Right forelimb (tissue), 1 donor: ENCODE measurements at places on chromosomes 1 and 21.

DNA sequence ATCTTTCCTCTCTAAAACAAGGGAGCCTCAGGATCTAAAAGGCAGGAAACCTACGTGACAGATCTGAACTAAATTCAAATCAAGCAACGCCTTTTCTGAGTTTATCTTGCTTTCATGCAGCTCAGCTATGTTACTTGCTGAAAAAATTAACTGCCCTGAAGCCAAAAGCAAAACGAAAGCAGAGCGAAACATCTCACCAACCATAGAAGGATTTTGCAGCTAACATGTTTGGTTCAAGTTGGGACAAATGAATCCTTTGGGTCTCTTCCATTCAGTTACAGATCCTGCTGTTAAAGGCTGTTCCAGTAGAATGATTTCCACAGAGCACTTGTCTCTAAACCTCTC, 482 bp downstream of the SLC2A5 start:
- DNase-seq: no peak

DNA sequence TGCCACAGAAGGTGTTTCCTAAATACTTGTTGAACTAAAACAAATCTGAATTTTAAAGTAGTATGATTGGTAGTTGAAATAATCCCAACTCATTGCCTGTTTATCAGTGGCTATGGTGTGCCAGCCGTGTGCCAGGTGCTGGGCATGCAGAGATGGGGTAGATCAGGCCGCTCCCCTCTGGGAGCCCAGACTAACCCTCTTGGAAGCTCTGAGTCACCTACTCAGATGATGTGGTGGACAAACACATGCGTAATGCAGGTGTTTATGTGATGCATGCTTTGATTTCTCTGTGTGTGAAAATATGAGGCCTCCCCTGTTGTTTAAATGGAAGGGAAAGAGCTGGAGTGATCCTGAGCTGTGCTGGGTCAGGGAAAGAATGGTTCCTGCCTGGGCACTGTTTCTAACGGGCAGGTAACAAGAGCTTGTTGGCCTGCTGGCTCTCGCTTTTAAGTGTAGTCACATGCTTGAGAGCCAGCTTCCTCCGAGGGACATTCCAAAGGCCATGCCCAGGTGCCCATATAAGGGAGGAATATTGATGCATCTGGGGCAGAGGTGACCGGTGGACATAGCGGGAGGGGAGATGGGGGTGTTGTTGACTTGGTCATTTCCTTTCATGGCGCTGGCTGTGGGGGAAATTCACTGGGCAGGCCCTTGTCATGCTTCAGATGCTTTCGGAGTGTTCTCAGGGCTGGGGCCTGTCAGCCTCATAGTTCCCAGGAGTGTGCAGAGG, 10.2 kb downstream of the MFN2 start:
- no peak for DNase-seq

GRCh38 chr1:17731460-17731859, 23.7 kb upstream of the ACTL8 start:
- DNase-seq: no peak

GRCh38 chr1:191371626-191372025, 786.6 kb upstream of the RGS18 start:
- DNase-seq: no peak

GRCh38 chr1:20057886-20058420, 12.0 kb upstream of the PLA2G5 start:
- DNase-seq: no peak

DNA sequence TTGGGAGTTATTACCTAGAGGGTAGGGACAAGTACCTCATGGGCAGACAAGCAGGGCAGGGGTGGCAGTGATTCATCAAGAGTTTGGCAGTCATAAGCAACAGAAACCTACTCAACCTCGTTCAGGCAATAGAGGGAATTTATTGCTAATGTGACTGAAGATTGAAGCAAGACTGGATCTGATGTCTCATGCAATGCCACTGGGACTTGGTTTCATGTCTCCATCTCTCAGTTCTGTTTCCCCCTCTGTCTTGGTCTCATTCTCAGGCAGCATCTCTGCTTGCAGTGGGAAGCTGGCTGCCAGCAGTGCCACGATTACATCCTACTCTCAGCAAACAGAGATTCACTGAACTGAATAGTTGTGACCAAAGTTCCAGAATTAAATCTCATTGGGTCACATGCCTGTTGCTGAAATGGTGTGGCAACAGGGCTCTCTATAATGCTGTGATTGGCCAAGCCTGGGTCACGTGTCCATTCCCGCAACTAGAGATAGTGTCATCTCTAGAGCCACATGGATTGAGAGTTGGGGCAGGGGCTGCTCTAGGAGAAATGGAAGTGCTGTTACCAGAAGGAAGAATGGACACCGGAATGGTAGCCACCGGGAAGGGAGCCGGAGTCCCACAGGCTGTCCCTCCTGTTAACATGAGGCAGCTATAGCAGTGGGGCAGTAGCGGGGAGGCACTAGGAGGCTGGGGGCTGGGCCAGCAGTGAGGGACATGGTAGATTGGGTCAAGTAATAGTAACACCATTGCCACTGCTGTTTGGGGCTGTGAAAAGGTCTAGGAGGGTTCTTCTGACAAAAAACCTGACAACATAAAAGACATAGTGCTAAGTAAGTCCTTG, 3.9 kb upstream of the CDC42 start:
- DNase-seq: no peak

DNA sequence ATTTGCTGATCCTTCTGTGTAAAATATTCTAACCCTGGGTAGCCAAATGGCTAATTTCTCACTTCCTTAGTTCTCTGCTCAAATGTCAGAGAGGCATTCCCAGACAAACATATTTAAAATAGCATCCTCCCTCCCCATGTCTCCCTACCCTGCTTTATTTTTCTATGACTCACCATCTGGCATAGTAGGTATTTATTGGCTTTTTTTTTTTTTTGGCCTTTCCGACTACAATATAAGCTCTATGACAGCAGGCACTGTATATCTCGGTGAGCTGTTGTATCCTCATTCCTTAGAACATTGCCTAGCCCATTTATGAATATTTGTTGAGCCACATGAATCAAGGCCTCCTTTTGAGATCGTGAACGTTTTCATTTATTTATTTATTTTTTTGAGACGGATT, 1.5 kb upstream of the NEK7 start:
- no peak for DNase-seq

- DNase-seq: no peak
Measured at GRCh38 chr1:171911506-171911905, 70.2 kb downstream of the DNM3 start.

DNA sequence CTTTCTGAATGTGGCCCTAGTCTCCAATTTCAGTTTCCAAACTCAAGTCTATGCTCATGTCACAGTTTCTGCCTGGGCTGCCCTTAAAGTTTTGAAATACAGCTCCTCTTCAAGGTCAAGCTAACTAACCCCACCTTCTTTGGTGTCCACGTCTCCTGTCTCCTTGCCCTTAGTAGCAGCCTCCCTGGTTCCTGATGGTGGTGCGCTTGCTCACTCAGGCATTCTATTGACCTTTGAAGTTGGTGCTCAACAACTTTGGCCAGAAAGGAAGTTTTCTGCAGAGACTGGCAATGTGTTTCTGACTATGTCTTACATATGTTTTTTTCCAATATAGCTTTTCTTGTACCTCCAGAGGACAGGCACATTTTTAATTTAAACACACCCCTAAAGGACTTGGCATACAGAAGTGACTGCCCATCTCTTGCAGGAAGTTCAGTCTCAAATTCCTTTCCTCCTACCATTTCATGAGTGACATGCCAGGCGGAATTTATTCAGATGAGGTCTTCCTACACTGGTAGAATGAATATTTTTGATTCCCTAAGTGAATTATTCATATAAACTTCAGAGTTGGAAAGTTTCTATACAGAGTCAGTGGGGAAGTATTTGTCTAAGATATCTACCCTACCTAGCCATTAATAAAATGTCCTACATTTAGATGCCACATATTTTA, 364.3 kb upstream of the USP24 start:
- DNase-seq: no peak

GRCh38 chr1:34696230-34696629, 58.6 kb upstream of the GJB5 start:
- DNase-seq: no peak

- DNase-seq: no peak
Measured at GRCh38 chr1:50873458-50874187, 86.4 kb downstream of the FAF1 start.

- DNase-seq: no peak
Measured at GRCh38 chr1:91526496-91526895, 25.8 kb downstream of the CDC7 start.

DNA sequence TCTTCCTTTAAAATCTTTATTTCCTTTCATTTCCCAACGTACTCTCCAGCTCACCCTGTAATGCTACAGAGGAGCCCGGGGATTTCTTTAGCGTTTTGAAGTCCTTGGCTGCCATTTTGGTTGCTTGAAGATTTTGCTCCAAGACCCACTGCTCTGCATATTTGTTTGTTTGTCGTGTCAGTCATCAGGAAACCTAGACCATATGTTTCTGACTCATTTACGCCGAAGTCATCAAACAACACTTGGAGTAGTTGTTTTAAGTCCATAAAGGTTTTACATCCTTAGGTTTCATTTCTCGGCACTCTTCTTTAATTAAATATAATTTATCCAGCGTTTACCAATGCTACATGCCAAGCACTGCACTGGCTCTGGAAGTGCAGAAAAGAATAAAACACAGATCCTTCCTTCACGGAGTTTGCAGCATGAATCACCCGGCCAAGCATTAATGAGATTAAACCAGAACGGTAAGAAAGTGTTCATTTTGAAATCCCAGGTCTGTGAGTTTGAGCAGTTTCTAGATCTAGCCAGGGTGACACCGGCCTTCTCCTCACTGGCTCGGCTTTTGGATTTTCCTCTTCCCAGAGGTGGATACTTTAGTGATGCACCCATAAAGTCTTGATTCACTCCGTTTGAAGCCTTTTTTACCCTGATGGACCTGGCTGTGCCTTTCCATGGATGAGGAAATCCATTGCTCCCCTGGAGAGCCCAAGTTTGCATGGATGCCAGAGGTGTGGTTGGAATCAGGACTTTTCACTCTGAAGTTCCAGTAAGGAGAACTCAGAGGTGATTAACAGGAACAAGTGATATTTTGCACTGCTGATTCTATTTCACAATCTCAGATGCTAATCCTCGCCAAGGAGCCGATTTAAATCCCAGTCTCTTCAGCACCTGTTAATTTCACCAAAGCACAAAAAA, 109.3 kb downstream of the KAZN start:
- no peak for DNase-seq

GRCh38 chr1:240714568-240715292, 102.8 kb upstream of the GREM2 start:
- no peak for DNase-seq

DNA sequence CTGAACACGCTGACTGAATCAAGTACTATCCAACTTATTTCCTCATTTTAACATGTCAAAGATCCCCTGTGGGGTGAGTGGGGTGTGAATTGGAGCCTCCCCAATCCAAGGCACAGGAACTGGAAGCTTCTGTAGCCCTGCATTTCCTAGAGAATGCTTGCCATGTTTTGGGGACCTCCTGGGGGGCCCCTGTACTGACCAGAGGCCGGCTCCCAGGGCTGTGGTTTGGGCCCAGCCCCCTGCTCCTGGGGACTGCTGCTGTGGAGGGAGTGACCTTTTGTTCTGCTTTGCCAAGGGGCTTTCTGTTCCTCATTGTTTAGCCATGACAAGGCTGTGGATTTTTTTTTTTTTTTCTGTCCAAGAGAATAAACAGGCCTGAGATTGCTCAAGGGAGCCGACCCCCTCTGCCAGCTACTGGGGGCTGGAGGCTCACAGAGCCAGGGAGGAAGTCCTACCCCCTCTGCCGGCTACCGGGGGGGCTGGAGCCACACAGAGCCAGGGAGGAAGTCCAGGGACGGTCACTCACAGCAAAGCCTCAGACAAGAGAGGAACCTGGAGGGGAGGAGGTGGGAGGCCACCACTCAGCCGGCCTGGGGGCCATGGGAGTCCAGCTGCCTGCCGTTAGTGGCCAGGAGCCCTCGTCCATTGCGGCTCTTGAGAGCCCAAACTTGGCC, 17.4 kb downstream of the TNFRSF1B start:
- DNase-seq: peak; percentile 67

GRCh38 chr1:219778110-219778509, 150.2 kb downstream of the SLC30A10 start:
- DNase-seq: no peak

DNA sequence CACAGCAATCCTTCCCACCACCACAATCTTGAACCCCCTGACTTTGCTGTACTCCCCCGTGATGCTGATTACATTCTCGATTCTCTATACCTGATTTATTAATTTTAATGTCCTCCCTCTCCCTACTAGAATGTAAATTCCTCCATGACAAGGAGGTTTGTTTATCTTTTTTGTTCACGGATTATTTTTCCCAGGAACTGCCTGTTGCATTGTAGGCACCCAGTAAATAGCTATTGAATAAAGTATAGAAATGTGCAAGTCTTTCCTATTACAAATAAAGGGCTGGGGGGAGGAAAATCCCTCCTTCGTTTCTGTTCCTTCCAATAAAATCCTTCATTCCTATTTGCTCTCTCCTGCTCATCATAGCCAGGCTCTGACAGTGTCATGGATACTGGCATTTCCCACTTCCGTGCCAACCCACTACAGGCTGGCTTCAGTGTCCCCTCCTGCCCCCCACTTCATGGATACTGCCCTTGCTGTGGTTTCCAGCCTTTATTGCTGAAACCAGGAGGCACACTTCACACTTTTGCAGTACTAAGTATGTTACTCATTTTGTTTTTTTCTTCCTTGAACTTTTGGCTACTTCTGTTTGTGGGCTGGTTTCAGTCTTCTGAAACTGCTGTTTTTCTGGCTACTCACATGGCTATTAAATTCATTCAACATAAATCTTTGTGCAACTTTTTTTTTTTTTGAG, 7.5 kb downstream of the KIF1B start:
- DNase-seq: no peak

DNA sequence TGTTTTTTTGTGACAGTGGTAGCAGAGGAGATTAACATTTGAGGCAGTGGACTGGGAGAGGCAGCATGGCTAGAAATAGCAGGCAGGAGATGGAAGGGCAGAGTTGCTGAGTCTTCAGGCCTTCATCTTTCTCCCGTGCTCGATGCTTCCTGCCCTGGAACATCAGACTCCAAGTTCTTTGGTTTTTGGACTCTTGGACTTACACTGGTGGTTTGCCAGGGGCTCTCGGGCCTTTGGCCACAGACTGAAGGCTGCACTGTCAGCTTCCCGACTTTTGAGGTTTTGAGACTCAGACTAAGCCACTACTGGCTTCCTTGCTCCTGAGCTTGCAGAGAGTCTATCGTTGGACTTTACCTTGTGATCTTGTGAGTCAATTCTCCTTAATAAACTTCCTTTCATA, 24.2 kb upstream of the LEFTY2 start:
- DNase-seq: no peak

GRCh38 chr21:43188181-43188580, 19.4 kb downstream of the CRYAA start:
- peak; percentile 21 for DNase-seq

GRCh38 chr21:39120876-39121599, 62.2 kb downstream of the PSMG1 start:
- peak; percentile 17 for DNase-seq

- peak; percentile 55 for DNase-seq
Measured at GRCh38 chr21:40054403-40054802, 187.2 kb downstream of the PCP4 start.

- no peak for DNase-seq
Measured at GRCh38 chr1:15401391-15402055, 8.2 kb upstream of the EFHD2 start.

GRCh38 chr21:42340187-42341050, 10.4 kb downstream of the TFF2 start:
- DNase-seq: no peak
